ENCODE measurements at places on chromosomes 4 and X. TPM values are rescaled to one million over a fixed set of nuclear protein-coding genes. Genes with fewer than 3 reads are reported as not detected.

DCLK2 gene
- total RNA-seq: 5.2 TPM

SORCS2 gene
- 0.85 TPM for total RNA-seq

PNMA5 gene
- not detected for total RNA-seq

PNCK gene
- not detected for total RNA-seq

SCML2 gene
- total RNA-seq: 1.1 TPM

CLTRN gene
- 0.75 TPM for total RNA-seq

HSFX3 gene
- not detected for total RNA-seq

NOX1 gene
- not detected for total RNA-seq

PDCL2 gene
- total RNA-seq: not detected

CXCL11 gene
- total RNA-seq: not detected

ZMAT1 gene
- 15.1 TPM for total RNA-seq

FRG1 gene
- total RNA-seq: 84.8 TPM

FTHL17 gene
- total RNA-seq: not detected

CYLC1 gene
- not detected for total RNA-seq

TXK gene
- total RNA-seq: 9.9 TPM

RAI2 gene
- total RNA-seq: 56.4 TPM

CACNA1F gene
- 0.34 TPM for total RNA-seq

NEUROG2 gene
- not detected for total RNA-seq

PDS5A gene
- total RNA-seq: 70.0 TPM

NDST3 gene
- total RNA-seq: not detected

EVC gene
- 37.0 TPM for total RNA-seq

TNMD gene
- 17.7 TPM for total RNA-seq

HPGD gene
- 20.5 TPM for total RNA-seq

DCAF4L1 gene
- total RNA-seq: 0.75 TPM

VEGFD gene
- total RNA-seq: 4.4 TPM

GAGE13 gene
- not detected for total RNA-seq

C4orf50 gene
- under 0.01 TPM for total RNA-seq

MAGEA2 gene
- total RNA-seq: not detected

UGT2A2 gene
- not detected for total RNA-seq

TRMT44 gene
- 9.1 TPM for total RNA-seq

CCDC120 gene
- 0.44 TPM for total RNA-seq

PF4V1 gene
- not detected for total RNA-seq

All from subcutaneous adipose tissue (tissue), 4 donors.